ENCODE measurements at places on chromosomes 5 and 9.
A peak's percentile ranks its signal among the peaks of the same experiment; 100 is the strongest.

GRCh38 chr5:76679231-76679630 lies 36.7 kb upstream of the F2R start:
- no peak for DNase-seq

- no peak for DNase-seq
Observed at GRCh38 chr9:78357165-78357873, 60.4 kb downstream of the PSAT1 start.

DNA sequence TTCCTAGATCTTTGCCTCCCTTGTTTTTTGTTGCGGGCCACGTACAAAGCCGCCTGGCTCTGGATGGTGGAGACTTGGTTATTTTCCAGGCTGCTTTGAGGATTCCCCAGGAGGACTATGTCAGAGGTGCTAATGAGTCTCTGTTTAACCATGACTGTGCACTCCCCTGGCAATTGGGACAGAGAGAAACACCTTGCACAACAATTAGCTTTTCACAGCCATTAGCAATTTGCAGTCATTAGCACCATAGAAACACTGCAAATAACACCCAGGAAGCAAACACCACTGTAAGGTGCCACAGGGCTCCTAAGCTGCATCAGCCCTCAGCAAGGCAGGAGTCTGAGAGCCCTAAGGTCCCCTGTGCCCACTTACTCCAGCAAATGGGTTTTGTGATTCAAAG lies 201.0 kb upstream of the VLDLR start:
- no peak for DNase-seq

- no peak for DNase-seq
Observed at GRCh38 chr9:5720151-5720550, 91.2 kb downstream of the RIC1 start.

DNA sequence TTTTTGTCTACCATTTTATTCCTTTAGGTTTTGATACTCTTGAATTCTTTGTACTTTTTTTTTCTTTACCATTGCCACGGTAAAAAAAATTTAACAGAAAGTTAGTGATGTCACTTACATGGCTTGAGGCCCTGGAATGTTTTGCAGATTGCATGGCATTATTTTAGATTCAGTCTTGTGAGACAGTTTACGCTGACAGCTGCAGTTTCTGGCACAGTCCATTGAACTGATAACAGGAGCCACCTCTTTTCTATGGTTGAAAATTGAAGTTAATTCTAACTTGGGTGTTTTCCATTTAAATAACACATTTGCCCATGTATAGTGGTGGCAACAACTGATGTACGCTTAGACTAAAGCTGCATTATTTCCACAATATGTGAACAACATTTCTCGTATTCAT lies 1028.5 kb downstream of the CDH18 start:
- DNase-seq, result no peak

DNA sequence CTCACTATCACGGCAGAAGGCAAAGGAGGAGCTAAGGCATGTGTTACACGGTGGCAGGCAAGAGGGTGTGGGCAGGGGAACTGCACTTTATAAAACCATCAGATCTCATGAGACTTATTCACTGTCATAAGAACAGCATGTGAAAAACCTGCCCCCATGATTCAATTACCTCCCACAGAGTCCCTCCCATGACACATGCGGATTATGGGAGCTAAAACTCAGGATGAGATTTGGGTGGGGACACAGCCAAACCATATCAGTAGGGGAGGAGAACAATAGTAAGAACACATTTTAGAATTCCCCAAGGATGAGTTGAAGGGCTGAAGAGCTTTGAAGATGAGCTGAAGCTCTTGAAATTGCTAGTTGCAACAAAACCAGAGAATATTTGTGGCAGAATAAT lies 287.9 kb downstream of the SMARCA2 start:
- no peak for DNase-seq

- no peak for DNase-seq
Observed at GRCh38 chr9:123912167-123912897, 17.6 kb downstream of the DENND1A start.

DNA sequence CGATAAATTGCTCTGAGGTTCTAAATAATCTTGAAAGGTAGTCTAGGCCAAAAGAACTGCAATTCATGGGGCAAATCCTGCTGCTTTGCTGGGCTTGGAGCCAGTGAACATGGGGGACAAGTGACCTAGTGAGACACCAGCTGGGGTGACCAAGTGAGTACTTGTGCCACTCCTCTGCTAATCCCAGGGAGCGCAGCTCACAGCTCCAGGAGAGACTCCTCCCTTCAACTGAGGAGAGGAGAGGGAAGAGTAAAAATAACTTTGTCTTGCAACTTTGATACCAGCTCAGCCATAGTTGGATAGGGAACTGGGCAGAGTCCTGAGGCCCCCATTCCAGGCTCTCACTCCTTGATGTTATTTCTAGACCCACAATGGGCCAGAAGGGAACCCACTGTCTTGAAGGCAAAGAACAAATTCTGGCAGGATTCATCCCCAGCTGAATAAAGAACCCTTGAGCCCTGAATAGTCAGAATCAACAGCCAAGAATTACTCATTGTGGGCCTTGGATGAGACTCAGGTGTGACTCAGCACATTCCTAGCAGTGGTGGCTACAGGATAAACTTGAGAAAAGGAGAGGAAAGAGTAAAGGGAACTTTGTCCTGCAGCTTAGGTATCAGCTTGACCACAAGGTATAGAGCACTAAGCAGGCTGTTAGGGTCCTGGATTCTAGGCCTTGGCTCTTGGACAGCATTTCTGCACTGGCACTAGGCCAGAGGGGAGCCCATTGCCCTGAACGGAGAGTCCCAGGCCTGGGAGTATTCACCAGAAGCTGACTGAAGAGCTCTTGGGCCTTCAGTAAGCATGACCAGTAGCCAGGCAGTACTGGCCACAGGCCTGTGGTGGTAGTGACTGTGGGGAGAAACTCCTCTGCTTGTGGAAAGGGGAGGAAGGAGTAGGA lies 288.3 kb upstream of the CDH18 start:
- DNase-seq, result peak; percentile 95

- DNase-seq, result peak; percentile 82
Observed at GRCh38 chr5:54570916-54571315, 53.4 kb downstream of the SNX18 start.

DNA sequence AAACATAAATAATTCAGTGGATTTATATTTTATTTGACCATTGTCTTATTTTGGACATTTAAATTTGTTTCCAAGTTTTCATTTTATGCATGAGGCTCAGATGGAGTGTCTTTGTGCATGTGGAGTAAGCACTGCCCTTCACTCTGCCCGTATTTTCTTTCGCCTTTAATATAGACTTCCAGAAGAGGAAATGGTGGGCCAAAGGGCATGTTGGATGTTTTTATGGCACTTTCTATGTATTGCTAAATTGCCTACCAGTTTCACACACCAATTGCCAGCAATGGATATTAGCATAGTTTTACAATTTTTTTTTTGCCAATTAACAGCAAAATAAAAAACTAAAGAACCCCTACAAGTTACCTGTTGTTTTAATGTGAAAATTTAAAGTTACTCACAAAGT lies 38.4 kb downstream of the ZSWIM6 start:
- no peak for DNase-seq

GRCh38 chr5:1285141-1285540 lies 9.7 kb downstream of the TERT start:
- DNase-seq, result no peak

DNA sequence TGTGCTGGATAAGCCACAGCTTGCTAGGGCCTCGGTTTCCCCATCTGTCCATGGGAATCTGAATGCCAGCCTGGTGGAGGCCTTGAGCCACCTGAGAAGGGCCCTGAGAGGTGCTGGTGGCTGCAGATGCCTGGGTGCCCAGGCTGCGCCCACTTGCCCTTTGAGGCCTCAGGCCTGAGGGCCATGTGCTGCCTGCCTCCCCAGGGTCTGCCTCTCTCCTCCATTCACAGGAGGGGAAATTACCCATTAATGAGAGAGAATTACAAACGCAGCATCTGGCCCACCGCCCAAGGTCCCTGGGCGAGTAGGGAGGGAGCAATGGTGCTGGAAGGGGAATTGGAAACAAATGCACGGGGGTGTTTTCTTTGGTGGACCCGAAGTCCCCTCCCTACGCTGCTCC lies 59.6 kb downstream of the BARX1 start:
- DNase-seq, result no peak

GRCh38 chr5:127229185-127229889 lies 61.3 kb upstream of the MEGF10 start:
- no peak for DNase-seq

- DNase-seq, result peak; percentile 87
Observed at GRCh38 chr5:10233505-10233904, 16.2 kb downstream of the ATPSCKMT start.

GRCh38 chr5:27315363-27316270 lies 277.2 kb upstream of the CDH9 start:
- DNase-seq, result peak; percentile 81

GRCh38 chr5:176927562-176927961 lies 28.4 kb upstream of the HK3 start:
- no peak for DNase-seq

- DNase-seq, result no peak
Observed at GRCh38 chr5:74938250-74938933, 72.2 kb upstream of the FAM169A start.

GRCh38 chr5:30040488-30041118 lies 1152.9 kb upstream of the CDH6 start:
- DNase-seq, result peak; percentile 26

DNA sequence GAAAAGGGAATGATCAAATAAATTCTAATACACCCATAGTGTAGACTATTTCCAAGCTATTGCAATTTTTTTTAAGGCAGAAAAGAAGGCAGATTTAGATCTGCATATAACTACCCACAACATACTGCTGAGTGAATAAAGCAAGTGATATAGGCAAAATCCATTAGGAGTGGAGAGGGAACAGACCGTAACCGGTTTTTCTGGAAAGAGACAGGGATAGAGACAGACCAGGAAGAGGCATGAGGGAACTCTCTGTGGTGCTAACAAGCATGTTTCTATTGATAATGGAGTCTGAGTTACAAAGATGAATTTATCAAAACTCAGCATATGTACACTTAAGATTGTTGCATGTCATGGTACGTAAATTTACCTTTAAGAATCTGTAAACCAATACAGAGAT lies 14.5 kb downstream of the ZDHHC21 start:
- DNase-seq, result no peak

DNA sequence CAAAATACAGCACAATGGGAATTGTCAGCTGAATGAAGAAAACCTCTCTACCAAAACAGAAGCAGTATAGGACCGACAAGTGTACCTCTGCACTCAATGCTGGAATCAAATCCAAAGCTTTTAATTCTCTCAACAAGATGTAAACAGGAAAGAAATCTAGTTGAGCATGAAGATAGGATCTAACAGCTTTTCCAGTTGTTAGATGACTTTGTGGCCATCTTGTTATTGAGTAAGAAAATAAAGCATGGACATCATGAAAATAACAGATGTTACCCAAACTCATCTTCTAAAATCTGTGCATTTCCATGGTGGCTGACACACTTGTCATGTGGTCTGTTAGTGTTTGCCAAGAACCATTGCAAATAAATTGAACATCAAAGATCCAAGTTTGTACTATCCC lies 34.7 kb downstream of the SREK1 start:
- DNase-seq, result no peak

GRCh38 chr9:89009546-89009840 lies 18.2 kb downstream of the S1PR3 start:
- DNase-seq, result no peak

GRCh38 chr9:25310961-25311360 lies 367.3 kb downstream of the TUSC1 start:
- DNase-seq, result no peak

DNA sequence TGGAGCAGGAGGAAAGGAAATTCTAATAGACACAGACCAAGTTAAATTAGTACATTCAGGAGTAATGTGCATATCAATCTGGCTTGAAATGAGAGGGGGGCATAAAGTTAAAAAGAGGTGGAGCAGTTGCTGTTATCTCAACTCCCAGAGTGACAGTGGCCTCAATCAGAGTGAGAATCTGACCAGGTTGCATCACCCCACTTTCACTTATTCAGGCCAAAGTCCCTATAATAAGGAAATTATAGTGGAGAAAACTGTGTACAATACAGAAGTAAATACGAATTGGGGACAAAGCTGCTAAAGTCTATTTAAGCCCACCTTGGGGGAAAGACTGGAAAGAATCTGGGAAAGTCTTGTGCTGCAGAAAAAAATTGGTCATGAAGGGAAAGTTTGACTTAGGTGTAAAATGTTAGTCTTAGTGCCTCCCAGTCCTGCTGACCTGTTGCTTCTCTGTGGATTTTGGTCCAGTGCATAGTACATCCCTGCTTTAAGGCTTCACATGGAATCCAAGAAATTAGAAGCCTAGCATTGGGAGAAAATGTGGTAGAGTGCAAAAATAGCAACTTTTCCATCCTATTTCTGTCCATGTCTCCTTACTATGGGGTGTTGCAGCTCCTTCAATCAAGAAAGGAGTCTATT lies 27.9 kb downstream of the MROH2B start:
- no peak for DNase-seq

GRCh38 chr5:141695627-141696215 lies 13.7 kb upstream of the ARAP3 start:
- DNase-seq, result peak; percentile 23

GRCh38 chr5:145975001-145975360 lies 38.6 kb downstream of the SH3RF2 start:
- no peak for DNase-seq

DNA sequence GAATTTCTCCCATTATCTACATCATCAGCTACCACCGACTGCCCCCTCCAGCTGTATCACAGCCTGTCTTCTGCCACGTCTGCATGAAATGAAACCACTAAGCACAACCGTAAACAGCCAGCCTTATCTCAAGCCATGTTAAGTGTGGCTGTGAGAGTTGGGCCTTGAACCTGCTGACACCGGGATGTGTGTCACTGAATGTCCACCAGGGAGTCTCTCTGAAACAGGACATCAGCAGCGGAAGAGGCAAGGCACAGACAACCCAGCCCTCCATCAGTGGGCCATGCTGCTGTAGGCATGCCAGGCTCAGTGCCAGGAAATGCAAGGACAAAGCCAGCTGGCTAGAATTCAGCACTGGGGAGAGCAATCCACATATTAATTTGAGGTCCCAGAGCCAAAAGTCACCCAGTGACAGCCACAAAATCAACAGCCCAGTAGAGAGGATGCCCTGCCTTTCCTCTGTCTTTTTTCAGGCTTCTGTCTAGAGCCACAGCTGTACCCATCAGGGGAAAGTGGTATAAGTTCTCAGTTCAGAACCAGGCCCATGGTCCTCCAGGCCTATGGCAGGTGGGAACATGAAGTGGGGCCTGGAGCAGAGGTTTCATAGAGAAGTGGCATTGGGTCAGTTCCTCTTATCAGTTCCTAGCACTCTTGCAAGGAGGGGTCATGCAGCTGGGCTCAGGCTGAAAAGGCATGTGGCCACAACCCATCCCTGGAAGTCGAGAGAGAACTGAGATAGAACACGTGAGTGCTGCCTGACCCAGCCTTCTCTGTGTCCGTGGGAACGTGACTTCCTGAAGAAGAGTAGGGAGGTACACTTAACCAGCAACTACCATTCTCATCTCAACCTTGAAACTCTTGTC lies 199.4 kb downstream of the ESM1 start:
- peak; percentile 6 for DNase-seq

DNA sequence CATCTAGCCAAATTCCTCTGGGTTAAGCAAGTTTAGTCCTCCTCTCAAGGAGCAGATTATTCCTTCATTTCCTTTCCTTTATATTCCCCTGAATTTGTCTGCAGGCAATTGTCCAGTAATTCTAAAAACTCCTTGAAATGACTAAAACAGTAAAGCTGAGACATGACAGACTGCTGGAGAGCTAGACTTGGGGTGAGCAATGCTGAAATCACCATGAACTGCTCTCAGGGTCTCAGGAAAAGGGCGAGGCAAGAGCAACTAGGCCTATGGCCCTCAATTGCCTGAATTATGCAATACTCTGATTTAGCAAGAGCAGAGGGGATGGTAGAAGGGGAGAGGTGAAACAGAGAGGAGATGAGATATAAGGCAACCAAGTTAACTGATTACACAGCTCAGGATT lies 172.9 kb upstream of the NREP start:
- peak; percentile 95 for DNase-seq

Measured in astrocyte (in vitro differentiated cells and primary cell).